ENCODE measurements at places on chromosomes 7 and 10. TPM values are rescaled to one million over a fixed set of nuclear protein-coding genes. Genes with fewer than 3 reads are reported as not detected.

- no peak for DNase-seq
Observed at GRCh38 chr7:137421366-137421765, 77.8 kb upstream of the PTN start.

DNA sequence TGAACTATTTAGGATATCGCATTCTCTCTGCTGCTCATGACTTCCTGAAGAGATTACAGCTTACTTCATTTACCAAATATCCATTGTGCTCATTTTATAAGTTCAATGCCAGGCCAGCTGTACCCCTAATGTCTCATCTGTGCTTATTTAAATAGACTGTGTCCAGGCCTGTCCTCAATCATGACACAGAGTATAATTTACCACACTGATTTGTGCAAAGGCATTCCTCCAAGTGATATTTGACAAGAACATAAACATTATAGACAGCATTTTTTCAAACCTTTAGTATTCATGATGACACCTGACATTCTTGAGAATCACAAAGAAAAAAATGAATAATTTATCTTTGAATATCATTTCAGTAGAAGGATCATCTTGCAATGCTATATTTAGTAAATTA, 260.1 kb upstream of the SEMA3D start:
- DNase-seq: no peak

- DNase-seq: no peak
Observed at GRCh38 chr10:10165415-10165814, 852.3 kb upstream of the CELF2 start.

GRCh38 chr7:128939861-128940410, 2.2 kb downstream of the IRF5 start:
- DNase-seq: peak; percentile 56

ELN gene
- 5.0 TPM for total RNA-seq

GRCh38 chr10:5977471-5978229, at the start of gene IL15RA:
IL15RA (minus strand) TSS chr10:5977543; CDS start chr10:5977492, 51 bp downstream.
- DNase-seq: peak; percentile 87

FOXP2 gene
- 14.9 TPM for total RNA-seq

GRCh38 chr10:22643775-22644174, 70.6 kb downstream of the PIP4K2A start:
- no peak for DNase-seq

ARHGAP22 gene
- total RNA-seq: 1.3 TPM

- no peak for DNase-seq
Observed at GRCh38 chr7:92888-93672, 99.3 kb upstream of the FAM20C start.

TWNK gene
- 6.0 TPM for total RNA-seq

- DNase-seq: no peak
Observed at GRCh38 chr10:118307220-118307619, 34.9 kb downstream of the FAM204A start.

PRKCQ gene
- 2.2 TPM for total RNA-seq

- DNase-seq: no peak
Observed at GRCh38 chr7:100215895-100216294, 3.9 kb upstream of the PVRIG start.

LRRC27 gene
- 11.1 TPM for total RNA-seq

VWA2 gene
- 0.47 TPM for total RNA-seq
